ENCODE measurements at places on chromosomes 12 and 14. TPM values are rescaled to one million over a fixed set of nuclear protein-coding genes. Genes with fewer than 3 reads are reported as not detected.

- DNase-seq: no peak
Measured at GRCh38 chr12:79618848-79619404, 71.8 kb downstream of the PAWR start.

DNA sequence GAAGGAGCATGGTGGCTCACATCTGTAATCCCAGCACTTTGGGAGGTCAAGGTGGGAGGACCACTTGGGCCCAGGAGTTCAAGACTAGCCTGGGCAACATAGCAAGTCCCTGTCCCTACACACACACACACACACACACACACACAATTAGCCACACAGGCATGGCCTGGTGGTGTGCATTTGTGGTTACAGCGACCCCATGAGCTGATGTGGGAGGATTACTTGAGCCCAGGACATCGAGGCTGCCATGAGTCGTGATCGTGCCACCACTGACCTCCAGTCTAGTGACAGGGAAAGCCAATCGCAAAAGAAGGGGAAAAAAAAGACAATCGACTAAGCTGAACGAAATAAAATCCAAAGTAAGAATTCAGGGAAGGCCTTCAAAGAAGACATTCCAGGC lies 67.9 kb downstream of the TBX3 start:
- DNase-seq: no peak

DNA sequence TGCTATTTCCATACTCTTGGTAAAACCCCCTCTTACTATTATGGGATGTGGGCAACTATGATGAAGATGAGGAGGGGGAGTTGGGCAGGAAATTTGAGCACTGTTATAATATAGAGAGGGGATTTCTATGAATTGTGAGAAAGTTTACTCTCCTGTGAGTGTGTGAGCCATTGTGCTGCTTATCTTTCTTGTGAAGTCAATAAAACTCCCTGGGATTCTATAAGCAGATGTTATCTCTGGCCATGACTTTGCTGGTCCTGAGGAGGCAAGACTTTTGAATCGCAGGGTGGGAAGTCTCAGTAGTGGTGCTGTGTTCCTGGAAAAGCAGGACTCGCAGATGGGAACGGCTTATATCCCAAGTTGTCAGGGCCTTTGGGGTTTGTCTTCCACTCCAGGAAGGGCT lies 62.2 kb downstream of the EMP1 start:
- no peak for DNase-seq

- no peak for DNase-seq
Measured at GRCh38 chr12:28527631-28528249, 337.5 kb downstream of the CCDC91 start.

SLC6A12 gene
- total RNA-seq: 1.5 TPM

EID3 gene
- 5.3 TPM for total RNA-seq

TAS2R19 gene
- 8.2 TPM for total RNA-seq

IL23A gene
- not detected for total RNA-seq

DNA sequence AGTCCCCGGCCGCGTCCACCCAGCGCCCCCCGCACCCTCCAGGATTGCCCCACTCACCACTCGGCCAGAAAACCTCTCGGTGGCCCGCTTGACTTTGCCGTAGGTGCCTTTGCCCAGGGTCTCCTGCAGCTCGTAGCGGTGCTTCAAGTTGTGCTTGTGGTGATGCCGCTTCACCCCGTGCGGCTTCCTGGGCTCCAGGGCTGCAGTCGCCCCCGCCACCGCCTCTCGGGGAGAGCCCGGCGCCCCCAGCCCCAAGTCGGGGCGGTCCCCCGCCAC lies 459 bp downstream of the NUAK1 start:
- DNase-seq: no peak

REM2 gene
- 1.1 TPM for total RNA-seq

DNA sequence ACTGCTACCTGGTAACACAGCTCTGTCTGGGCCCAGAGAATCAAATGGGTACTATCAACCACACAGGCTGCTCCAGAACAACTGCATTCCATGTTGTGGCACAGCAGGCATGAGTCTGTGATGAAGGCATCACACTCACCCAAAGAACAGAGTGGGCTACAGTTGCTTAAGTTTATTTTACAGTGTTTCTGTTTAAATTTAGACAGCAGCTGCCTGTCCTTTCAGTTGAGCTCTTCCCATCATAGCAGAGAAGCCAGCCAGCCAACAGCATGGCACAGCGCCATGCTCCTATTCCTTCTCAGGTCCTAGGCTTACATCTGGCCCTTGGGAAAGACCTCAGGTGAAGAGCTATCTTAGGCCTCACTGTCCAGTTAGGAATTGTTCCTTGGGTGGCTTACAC lies 147.0 kb upstream of the FRMD6 start:
- DNase-seq: no peak

DNA sequence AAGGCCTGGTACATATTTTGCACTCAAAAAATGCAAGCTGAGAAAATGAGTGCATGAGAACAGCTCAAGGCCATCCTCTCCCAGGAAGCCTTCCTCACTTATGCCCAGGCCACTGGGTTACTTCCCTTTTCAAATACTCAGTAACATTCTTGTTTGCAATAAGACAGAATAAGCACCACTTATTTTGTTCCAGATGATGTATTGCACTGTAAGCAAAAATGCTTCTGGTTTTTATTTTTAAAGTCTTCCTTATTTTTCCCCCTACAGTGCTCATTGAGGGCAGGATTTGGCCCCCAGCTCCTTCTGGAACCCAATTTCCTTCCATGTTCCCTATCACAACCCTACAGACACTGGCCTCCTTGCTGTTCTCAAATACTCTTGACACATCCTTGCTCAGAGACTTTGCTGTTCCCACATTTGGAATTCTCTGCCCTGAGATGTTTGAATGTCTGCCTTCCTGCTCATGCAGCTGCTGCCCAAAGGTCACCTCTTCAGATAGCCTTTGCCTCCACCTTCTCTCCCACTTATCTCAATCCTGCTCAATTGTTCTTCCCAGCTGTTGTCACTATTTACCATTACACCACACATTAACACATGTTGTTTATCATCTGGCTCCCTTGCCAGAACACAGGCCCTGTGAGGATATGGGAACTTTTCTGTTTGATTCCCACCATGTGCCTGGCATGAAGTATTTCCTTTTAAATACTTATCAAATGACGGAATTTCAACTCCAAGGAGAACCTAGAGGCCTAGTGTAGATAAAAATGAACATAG lies 49.9 kb downstream of the IFNG start:
- no peak for DNase-seq

DNA sequence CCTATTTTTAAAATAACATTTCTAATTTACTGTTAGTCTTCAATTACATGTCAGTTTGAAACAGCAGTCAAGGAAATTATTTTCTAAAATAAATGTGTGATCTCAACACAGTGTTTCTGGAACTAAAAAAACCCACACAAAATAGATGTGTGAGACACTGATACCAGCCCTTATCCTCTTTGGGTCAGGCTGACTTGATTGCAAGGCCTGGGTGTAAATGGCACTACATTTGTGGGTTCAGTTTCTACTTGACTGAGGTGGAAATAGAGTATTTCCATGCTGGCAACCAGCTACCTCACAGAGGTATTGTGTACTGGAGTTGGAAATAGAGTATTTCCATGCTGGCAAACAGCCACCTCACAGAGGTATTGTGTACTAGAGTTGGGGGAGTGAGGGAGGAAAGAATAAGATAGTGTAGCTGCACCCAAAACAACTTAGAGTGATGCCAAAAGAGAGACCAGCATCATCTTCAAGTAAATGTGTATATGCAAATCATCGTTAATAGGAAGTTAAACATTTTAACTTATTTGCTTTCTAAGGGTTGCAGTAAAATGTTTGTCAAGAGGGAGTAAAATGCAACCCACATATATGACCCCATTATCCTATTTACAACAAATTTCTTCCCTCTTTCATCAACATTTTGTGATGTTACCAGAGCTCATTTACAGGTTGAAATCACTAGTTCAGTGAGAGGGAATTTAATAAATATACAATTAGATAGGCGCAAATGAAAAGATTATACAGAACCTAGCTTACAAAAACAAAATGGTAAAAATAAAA lies 10.7 kb upstream of the LYZ start:
- no peak for DNase-seq

DNA sequence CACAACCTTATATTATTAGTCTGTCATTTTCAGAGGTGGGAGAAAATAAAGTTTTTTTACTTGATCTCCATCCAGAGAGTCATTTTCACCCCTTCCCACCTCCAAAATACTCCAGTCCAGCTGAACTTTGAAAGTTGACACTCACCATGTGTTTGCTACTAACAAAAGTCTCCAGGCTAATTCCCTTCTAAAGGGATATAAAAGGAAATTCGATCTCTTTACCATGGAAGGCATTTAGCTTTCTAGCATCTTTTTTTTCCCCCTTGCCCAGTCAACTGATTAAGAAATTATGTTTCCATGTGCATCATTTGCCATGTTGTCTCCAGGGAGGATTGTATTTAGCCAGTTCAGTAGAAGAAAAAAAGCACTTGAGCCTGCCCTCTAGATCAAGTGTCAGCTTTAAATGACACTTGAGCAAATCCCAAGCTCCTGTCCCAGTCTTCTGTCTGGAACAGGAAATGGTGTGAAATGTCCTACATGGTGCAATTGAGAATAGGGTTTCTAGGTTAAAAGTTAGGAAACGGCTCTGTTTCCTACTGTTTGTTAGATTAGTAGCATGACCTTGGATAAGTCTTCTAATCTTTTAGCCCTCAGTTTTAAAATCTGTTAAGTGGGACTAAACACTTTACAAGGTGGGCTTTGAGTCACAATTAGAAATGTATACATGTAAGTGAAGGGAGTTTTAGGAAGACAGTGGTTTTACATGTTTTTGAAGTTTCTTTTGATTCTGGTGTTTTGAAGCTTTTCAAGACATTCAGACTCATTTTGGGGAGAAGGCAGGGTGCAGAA lies 67.2 kb downstream of the GNS start:
- no peak for DNase-seq

FAM222A gene
- total RNA-seq: 8.6 TPM

DNA sequence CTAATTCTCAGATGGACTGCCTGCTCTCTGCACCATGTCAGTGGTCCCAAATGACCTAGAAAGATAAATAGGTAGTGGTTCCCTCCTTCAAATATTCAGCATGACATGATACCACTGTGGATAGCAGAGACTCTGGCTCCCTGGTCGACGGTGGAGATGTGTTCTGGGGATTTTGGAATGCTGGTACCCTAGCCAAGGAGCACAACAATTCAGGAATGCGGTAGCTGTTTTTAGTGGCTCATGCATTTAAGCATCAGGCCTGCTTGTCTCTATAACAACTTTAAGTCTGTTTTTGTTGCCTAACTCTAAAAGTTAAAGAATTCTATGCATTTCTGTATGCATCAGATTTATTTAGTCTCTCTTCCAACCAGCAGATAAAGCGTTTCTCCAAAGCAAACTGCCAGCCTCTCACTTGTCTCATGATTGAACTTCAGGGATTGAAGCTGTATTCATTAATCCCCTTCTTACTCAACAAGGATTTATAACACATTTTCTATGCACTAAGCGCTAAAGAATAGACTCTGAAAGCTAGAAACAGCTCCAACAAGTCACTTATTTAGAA lies 164.9 kb upstream of the BMP4 start:
- DNase-seq: no peak

CFAP54 gene
- total RNA-seq: 29.8 TPM

DNA sequence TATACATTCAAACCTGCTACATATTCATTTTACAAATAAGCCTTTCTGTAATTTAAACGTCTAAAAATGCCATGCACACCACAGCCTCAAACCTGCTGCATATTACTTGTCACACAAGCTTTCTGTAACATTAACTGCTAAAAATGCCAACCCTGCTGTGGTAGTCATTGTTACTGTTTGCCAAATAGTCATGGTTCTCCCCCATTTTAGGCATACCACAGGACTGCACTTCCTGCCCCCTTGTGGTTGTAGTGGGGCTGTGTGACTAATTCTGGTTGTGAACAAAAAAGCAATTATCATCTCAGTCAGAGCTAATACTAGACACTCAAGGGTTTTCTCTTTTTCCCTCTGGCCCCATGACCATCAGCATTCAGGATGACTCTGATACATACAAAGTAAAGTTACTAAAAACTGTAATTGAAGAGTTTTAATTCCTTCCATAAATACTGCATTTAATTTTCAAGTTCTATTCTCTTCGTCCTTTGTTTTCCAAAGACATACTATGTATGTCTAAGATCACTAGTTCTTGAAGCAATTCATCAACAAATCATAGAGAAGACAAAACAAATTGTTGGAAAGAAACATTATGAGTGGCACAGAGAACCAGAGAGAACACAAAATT lies 5.7 kb upstream of the SLC35F4 start:
- DNase-seq: no peak

GRCh38 chr14:100664231-100664630 lies 62.5 kb upstream of the DLK1 start:
- peak; percentile 79 for DNase-seq

DNA sequence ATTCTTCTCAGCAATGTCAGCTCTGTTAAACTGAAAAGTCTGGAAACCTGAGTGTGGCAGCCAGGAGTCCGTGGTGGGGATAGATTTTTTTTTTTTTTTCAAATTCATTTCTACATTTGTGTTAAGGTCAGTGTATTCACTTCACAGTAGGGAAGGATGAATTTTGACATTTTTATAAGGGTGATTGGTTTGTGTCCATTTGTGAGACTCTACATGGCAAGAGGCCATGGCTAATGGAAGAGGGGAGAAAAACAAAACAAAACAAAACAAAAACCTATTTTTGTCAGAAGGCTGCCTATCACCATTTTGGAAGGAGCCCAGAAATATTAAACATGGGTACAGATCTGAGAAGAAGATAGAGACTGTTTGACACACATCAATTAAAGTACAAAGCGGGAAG lies 176.1 kb downstream of the RMST start:
- DNase-seq: no peak

GRCh38 chr12:93683410-93683809 lies 6.2 kb downstream of the CRADD start:
- DNase-seq: no peak

DNA sequence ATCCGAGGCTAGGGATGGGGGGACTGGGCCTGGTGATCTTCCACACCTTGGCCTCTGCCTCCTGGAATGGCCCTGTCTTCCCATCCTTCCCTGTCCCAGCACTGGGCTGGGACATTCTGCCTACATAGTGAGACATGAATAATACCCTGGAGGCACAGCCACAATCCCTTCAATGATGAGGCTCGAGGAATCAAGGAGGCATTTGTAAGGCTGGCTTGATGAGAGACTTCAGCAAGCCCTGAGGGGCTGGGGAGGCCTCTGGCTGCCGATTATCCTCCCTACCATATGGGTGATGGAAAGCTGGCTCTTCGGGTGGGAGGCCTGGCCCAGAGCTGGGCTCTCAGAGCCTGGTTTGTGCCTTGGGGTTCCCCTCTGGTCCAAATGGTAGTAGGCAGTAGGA lies 92.5 kb downstream of the CALM1 start:
- no peak for DNase-seq

- no peak for DNase-seq
Measured at GRCh38 chr12:96321941-96322340, 78.3 kb downstream of the CDK17 start.

- DNase-seq: no peak
Measured at GRCh38 chr14:94396628-94397225, 8.3 kb upstream of the SERPINA1 start.

- DNase-seq: no peak
Measured at GRCh38 chr14:103016594-103016993, 40.8 kb downstream of the CDC42BPB start.

DNA sequence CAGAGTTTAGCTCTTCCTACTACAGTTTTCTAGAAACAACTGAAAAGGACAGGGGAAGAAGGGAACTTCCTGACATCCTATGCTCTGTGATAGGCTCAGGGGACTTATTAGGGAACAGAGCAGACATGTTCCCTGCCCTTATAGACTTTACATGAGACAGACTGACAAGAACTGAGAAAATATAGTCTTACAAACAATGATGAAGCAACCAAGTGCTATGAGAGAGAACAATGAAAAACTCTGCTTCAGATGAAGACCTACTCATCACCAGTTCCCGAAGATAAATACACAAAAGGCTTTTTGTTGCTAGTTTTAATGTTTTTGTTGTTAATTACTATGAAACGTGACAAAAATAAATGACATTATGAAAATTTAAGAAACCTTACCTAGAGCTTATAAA lies 115.3 kb downstream of the SEC23A start:
- DNase-seq: no peak

CLECL1 gene
- not detected for total RNA-seq
